ENCODE measurements at places on chromosomes 1 and 21. TPM values are rescaled to one million over a fixed set of nuclear protein-coding genes. Genes with fewer than 3 reads are reported as not detected.

The ZMYM1 gene
- total RNA-seq, result 16.4 TPM

DNA sequence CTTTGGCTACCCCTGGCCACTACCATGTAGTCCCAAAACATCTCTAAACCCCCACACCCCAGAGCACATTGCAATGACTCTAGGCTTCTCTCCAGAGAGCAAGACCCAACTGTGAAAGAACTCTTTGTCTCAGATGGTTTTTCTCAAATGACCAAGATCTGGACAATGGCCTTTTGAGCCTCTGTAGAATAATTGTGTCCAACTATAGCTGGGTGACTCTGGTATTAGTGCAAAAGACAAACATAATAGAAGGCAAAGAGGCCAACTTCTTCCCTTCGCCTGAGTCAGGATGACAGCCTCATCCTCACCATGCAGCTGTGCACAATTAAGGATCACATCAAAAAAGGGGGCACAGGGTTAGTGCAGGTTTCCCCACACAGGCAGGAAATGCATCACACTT is 139.6 kb downstream of the BRINP2 start:
- DNase-seq, result no peak

The ELOA gene
- total RNA-seq, result 30.3 TPM

DNA sequence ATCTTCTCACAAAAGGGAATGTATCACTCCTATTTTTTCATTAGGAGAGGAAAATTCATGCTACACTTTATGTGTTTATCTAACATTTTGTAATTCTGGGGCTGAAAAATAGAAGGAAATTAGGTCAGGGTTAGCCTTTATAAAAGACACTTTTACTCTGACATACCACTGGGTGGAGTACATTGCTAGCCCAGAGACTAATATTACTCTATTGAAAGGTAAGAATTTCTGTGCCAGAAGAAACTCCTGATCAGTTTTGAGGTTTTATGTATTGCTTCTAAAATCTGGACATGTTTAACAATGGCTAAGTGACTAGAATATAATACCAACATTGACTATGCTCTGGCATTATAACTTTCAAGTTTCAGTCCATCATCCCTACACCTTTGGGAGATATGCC is 724.6 kb downstream of the USP25 start:
- no peak for DNase-seq

- peak; percentile 75 for DNase-seq
Observed at GRCh38 chr1:202143011-202143767, 1.3 kb downstream of the ARL8A start.

Measured in aorta (tissue), 5 donors.